ENCODE measurements at places on chromosomes 5 and 9. TPM values are rescaled to one million over a fixed set of nuclear protein-coding genes. Genes with fewer than 3 reads are reported as not detected.
A peak's percentile ranks its signal among the peaks of the same experiment; 100 is the strongest.

DNA sequence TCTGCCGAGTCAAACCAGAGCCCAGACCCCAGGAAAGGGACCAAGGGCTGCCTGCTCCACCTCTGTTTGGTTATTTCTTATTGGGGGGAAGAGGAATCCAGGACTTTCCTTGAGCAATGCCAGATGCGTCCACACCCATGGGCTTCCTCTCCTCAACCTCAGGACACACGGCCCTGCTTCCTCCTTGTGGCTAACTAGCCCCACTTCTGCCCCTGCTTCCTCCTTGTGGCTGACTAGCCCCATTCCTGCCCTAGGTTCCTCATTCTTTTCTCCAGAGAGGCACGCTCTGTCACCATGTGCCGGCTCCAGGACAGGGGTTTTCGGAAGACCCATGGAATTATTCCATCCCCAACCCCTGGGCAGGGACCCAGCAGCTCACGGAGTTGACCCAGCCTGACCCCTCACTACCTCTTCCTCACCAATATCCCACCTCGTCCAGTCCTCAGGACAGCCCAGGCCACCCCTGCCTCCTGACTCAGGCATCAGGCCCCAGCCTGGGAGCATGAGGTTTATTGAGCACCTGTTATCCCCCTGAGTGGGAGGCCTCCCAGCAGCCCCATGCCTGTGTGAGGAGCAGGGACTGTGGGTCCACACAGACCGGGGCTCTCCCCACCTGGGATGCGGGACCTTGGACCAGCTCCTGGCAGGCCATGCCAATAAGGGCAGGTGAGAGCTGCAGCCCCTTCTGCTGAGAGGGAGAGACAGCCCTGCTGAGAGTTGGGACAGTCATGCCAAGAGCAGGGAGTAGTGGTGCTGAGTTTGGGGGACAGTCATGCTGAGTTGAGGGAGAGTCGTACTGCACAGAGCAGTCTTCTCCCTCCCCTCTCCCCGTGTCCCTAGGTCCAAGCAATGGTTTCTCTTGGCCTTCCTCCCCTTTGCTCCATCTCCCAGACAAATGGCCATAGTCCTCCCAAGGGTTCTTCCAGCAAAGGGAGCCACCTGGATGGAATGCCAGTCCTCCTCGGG, 11.8 kb upstream of the FCN1 start:
- DNase-seq, result no peak

- no peak for DNase-seq
Measured at GRCh38 chr5:16656561-16657191, 39.9 kb upstream of the RETREG1 start.

DNA sequence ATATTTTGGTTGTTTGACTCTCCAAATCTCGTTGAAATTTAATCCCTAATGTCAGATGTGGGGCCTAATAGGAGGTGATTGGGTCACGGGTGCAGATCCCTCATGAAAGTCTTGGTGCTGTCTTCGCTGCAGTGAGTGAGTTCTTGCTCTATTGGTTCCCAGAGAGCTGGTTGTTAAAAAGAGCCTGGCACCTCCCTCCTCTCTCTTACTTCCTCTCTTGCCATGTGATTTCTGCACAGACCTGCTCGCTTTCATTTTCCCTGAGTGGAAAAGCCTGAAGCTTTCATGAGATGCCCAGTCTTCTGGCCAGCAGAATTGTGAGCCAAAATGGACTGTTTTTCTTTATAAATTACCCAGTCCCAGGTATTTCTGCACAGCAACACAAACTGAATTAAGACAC, 221.6 kb downstream of the MAT2B start:
- DNase-seq, result no peak

DNA sequence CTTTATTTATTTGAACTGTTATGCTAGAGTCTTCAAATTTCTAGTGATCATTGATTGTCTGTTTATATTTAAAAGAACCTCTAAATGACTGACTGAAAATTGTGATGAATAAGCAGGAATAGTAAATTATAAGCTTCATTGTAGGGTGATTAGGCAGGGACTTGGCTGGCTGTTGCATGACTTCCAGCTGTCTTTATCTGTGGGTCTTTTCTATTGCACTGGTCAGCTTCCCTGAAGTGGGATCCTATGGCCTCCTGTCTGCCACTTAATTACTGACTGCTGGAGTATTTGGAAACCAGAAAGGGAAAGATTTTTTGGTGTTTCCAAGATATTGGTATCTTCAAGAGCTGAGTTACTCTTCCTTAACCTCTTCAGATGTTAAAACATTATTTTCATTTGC, 123.0 kb upstream of the CCNH start:
- DNase-seq, result no peak

- no peak for DNase-seq
Measured at GRCh38 chr9:136900988-136901515, 14.7 kb downstream of the TRAF2 start.

DNA sequence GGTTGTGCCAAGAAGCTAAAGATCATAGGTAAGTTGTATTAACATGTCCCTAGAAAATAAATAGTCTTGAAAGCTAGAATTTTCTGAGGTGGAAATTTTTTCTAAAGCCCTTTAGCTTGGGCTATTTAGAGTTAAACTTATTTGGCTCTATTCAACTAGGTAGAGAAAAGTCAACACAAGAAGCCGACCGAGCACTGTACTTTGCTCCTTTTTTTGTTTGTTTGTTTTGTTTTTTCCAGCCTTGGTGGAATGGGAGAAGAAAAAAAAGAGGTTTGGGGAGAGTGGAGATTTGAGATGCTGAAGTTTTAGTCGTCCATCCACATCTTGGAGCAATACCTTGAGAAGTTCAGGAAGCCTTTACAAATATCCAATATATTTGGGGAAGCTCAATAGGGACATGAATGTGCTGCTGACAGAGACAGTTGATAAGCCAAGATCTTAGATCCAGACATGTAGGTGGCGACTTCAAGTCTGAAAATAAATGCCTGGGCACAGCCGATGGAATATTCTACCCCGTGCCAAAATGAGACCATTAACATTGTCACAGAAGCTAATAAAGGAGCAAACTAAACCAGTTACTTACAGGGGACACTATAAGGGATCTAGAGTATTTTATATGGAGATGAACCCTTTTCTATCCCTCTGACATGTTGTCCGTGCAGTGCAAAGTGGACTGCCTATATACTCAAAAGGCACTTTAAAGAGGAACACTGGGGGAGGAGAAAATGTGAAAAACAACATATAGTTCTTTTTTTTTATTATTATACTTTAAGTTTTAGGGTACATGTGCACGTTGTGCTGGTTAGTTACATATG, 466.1 kb downstream of the PTPRD start:
- DNase-seq, result no peak

Gene ACOT12
- total RNA-seq, result not detected

- DNase-seq, result no peak
Measured at GRCh38 chr5:72074251-72074650, 33.0 kb upstream of the MAP1B start.

- DNase-seq, result peak; percentile 30
Measured at GRCh38 chr5:36150676-36151433, 832 bp downstream of the LMBRD2 start.

Gene ARL14EPL
- total RNA-seq, result not detected

Gene TMEM171
- 0.38 TPM for total RNA-seq

DNA sequence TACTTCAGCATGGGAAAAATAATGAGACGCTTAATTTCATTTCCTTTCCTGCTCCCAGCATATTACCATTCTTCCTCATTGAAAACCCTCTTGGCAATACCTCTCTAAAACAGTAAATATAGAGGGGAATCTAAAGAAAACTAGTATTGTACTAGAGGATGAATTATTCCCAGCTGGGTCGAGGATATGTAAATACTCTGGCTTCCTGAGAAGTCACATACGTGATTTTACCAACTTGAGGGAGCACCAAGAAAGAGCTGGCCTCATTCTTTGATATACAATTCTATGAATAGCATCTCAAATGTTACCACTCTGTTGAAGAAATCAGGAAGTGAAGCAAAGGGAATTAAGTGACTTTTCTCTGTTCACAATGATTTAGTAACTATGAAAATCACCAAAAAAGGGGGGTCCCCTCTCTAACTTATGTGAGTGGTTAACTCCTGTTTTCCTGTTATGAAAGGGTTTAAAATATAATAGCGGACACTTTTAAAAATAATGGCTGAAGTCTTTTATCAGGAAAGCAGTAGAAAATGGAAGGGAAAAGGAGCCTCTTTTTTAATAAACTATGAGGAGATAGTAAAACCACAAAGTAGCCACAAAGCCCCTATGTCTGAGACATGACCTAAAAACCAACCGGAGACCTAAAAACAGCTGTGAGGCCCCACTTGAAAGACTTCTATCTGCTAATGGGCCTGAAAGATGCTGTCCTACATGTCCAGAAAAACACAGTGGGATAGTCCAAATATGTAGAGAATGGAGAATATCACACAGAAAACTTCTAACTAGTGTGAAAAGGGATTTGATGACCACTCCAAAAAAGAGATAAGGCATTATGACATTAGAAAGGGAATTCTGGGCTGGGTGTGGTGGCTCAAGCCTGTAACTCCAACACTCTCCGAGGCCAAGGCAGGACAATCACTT, 42.6 kb downstream of the LPAR1 start:
- DNase-seq, result peak; percentile 66

Gene ZBED3
- 6.0 TPM for total RNA-seq

Gene IL5
- not detected for total RNA-seq

DNA sequence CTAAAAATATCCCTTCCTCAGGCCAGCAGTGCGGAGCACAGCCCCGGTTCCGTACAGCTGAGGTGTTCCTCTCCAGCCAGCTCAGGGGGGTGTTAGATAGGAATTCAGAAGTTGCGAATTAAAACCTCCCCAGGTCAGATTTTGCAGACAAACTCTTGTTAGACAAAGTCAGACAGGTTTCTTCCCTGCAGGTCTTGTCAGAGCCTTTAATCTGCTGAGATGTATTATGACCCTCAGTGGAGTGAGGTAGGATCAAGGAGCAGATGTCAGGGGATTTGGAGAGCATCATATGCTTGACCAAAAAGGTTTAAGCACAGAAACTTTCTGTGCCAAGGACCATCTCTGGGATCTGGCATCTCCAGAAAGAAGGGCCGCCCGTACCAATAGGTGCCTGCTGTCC, 60.1 kb downstream of the NTNG2 start:
- DNase-seq, result no peak

- peak; percentile 87 for DNase-seq
Measured at GRCh38 chr9:23686257-23686656, 139.8 kb downstream of the ELAVL2 start.

Gene ASS1
- total RNA-seq, result 182 TPM

DNA sequence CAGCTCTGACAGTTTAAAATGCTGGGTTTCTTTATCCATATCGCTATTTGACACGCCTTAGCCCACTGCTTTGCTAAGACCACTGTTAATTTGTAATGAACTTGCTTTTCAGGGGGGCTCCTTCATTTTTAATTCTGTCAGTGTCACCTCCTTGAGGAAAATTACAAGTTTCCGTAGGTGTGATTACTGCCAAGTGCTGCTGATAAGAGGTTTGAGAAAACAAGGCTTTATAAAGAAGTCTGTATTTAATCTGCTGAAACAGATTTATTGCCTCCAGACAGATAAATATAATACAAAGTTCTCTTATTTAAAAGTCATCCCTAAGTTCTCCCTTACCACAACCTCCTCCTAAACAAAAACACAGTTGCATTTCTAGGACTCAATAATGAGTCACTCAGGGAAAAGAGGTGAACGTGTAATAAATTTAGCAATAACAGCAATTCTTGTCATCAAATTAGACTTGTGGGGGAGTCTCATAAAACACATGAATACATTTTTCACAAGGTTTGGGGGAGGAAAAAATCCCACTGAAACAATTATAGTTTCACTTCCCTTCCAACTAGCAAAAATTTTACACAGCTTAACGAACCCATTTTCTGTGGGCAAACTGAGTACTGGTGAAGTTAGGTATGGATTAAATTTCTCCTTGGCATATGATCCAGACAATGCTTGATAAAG, 72.8 kb downstream of the MAPKAP1 start:
- DNase-seq, result no peak

DNA sequence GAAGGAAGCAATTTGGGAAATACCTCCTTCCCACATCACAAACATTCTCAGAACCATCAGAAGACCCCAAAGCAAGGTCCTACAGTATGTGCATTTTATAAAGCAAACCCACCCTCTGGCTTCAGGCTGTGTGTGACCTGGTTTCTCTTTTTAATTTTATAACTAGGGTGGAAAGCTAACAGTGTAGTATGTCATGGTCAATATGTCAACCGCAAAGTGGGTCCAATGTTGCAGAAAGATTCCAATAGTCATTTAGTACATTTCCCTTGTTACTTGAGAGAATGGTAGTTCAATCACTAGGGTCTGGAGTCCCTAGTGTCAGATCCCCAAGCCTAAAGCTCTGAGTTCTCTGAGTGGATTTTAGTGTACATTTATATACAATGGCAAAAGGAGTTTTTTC, 96.2 kb downstream of the FGF1 start:
- no peak for DNase-seq

DNA sequence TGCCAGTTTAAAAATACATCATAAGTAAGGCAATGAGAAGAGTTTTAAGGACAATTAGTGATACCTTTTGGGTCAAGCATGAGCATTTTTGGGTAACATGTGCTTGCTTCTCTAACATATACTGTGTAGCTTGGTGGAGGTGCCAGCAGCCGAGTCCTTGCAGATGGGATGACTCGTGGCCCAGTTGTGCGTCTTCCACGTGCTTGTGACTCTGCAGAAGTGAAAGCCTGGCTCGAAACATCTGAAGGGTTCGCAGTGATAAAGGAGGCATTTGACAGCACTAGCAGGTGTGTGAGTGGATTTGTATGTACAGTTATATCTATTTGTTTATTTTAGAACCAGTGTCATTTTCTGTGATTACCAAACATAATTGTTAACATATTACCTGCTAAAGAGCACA, 18.2 kb downstream of the HMGCR start:
- DNase-seq, result no peak

- DNase-seq, result peak; percentile 45
Measured at GRCh38 chr5:56200971-56201666, 32.0 kb downstream of the ANKRD55 start.

Gene PIP5KL1
- 4.9 TPM for total RNA-seq

Gene SLIT3
- total RNA-seq, result 20.7 TPM

Gene RASGEF1C
- total RNA-seq, result 0.41 TPM

DNA sequence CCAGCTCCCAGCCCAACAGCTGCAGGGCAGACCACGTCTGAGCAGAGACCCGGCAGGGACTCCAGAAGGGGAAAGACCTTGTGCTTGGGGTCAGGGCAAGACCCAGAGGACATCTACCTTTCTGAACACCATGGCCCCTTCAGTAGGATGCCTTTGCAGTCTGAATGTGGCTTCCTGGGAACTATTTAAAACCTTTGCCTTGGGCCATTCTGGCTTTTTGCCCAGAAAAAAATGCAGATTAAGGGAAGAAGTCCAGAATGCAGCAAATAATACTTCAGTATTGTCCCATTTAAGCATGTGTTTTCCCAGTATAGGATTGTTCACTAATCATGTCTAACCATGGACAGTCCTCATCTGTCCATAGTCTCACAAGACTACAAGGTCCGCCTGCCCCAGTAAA, 67.5 kb upstream of the ERCC6L2 start:
- no peak for DNase-seq

DNA sequence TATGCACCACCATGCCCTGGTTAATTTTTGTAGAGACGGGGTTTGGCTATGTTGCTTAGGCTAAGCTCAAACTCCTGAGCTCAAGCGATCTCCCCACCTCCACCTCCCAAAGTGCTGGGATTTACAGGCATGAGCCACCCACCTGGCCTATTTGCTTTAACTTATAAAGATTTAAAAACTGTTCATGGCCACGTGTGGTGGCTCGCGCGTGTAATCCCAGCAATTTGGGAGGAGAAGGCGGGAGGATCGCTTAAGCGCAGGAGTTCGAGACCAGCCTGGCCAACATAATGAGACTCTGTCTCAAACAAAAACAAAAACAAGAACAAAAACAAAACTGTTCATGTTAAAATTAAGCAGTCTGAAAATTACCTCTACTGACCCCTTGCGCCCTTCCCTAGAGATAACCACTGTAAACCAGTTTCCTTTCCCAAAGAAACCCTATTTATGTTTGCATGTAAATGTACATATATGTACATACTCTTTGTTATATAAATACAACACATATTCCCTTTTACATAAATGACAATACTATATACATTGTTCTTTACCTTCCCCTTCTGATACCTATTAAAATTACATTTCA, 1.5 kb downstream of the AK6 start:
- no peak for DNase-seq
